GM23248 (cell line): ENCODE measurements at places on chromosomes 5 and 9.

DNA sequence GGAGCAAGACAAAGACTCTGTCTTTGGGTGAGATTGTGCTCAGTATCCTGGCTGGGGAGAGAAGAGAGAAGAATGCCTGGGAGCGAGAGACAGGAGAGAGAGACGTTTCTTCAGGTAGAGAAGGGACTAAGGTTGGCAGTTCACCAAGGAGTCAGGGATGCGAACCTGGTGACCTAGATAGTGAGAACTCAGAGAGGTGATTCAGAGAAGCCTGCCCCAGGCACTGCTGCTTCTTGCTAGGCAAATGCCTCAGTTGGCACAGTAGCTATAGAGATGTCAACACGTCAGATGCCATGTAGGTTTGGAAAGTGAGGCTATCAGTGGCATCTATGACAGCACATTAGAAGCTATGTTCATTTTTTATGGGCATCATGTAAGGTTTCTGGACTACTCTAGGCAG, 231.6 kb upstream of the VLDLR start:
- DNase-seq: peak; percentile 5

GRCh38 chr5:83527221-83527620, 55.7 kb downstream of the VCAN start:
- DNase-seq: no peak

DNA sequence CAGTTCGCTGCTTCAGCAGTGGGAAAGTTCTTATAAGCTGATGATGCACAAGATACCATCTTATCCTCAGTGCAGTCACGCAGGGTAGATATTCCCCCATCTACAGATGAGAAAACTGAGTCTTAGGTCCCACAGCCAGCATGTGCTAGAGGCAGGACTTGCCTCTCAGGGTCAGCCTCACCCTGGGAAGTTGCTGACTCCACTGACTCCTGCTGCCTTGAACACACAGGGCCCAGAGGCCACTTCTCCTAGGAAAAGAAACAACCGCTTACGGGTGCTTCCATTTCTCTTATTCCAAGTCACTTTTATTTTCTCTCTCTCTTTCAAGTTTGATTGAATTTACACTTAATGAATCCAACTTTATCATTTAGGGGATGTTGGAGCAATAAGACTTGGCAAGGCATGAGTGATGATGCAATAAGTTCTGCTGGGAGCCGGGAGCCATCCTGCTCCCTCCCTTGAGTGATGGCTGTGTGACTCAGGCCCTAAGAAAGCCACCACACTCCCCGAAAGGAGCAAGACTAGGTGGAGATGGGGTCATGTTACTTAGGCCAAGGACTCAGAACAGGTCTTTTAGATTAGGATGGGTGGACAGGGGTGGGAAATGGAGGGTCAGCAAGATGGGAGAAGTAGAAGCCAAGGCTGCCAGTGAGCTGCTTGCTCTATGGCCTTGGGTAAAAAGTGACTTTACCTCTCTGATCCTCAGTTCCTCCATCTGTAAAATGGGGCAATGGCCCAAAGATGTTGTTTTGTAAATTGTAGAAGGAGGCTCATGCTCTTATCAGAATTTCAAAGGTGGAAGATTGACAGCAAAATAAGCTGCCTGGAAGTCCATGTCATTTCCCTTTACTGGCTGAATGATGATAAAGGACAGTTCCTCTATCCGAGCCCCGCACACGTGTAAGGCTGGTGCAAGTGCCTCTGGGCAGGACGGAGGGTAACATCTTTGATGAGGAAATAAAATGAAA, 67.4 kb upstream of the ZNF618 start:
- DNase-seq: peak; percentile 90

DNA sequence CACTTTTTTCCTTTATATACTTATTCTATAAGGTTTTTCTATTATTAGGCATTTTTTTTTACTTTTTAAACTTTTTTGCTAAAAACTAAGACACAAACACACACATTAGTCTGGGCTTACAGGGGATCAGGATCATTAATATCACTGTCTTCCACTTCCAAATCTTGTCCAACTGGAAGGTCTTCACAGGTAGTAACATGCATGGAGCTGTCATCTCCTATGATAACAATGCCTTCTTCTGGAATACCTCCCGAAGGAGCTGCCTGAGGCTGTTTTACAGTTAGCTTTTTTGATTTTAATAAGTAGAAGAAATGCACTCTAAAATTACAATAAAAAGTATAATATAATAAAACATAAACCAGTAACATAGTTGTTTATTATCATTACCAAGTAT, 345.5 kb upstream of the PTGER4 start:
- DNase-seq: no peak

GRCh38 chr5:164301708-164302107, 796.3 kb downstream of the MAT2B start:
- DNase-seq: no peak

- DNase-seq: no peak
Measured at GRCh38 chr5:109830955-109831502, 141.3 kb downstream of the MAN2A1 start.

- DNase-seq: peak; percentile 93
Measured at GRCh38 chr5:127785098-127785927, 82.1 kb downstream of the CCDC192 start.

DNA sequence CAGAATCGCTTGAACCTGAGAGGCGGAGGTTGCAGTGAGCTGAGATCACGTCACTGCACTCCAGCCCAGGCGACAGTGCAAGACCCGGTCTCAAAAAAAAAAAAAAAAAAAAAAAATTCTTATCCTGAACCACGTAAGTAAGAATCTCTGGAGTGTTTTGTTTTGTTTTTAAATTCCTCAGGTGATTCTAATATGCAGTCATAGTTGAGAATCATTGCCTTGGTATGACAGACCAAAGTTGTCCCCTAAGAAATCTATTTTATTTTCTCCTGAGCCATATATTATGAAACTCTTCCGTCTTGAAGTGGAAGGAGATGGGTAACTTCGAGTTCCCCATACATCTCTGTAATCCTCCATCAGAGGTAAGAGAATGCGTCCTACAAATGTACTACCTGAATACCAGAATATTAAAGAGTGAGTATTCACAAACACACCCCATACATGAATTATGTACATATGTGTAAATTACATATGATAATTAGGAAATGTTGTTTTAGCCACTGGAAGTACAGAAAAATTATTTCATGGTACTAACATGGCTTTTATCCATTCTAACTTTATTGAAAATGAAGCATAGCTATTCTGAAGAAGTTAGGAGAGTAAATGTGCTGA, 26.7 kb upstream of the SVEP1 start:
- DNase-seq: peak; percentile 40

DNA sequence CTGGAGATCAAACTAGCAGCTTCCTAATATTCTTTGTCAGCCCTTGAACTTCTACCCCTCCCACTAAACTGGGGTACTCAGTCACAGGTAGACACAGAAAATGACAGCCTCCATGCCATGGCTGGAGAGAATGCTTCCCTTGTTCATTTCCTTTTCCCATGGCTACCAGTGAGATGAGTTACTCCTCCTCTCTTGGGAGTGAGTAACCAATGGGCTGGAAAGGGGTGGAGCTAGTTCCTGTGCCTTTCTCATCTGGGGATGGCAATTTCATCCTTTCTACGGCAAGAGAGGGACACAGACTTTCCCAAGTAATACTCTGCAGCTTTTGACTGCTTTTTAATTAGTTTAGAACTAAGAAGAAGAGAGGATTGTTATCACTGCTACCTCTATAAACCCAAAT, 1045.6 kb upstream of the WWC1 start:
- peak; percentile 4 for DNase-seq

DNA sequence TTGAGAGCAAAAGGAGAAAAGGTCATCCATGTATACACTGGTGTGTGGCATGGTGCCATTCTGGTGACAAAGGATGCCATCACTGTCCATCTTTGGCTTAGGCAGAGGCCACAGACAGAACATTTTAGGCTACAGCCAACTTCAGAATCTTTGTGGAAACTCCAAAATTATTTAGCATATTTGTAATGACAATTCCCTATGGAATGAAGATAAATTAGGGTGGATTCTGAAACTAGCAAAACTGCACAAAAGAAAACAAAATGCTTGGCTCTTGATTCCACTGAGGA, 92.5 kb downstream of the FBXW11 start:
- peak; percentile 46 for DNase-seq

DNA sequence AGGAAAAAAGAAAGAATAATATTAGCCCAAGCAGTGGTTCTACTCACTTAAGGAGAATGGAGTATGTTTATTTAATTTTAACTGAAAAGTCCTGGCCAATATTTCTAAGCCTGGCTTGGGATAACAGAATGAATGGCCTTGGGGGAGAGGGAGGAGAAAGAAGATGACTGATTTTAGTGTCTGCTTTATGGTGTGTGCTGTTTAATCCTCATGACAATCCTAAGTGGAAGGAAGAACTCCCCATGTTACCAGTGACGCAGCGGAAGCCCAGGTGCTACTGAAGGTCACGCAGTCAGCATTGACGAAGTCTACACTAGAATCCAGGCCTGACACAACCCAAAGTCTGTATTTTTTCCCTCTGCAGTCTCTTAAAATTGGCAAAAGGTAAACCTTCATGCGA, 50.5 kb downstream of the PALM2AKAP2 start:
- no peak for DNase-seq

DNA sequence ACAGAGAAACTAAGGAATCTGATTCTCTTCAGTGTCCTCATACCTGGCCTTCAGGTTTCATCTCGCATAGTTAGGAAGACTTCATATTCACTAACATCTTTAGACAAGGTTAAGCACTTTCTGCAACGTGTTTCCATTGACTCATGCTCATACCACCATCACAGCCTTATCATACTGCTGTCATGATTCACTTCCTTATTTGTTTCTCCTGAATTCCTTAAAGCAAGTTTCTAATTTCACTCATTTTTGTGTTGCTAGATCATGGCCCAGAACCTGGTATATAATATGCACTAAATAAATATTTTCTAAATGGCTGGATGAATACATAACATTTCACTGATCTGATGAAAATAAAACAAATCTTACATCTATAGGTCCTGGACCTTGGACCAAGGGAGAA, 472.9 kb downstream of the PRELID2 start:
- peak; percentile 81 for DNase-seq

DNA sequence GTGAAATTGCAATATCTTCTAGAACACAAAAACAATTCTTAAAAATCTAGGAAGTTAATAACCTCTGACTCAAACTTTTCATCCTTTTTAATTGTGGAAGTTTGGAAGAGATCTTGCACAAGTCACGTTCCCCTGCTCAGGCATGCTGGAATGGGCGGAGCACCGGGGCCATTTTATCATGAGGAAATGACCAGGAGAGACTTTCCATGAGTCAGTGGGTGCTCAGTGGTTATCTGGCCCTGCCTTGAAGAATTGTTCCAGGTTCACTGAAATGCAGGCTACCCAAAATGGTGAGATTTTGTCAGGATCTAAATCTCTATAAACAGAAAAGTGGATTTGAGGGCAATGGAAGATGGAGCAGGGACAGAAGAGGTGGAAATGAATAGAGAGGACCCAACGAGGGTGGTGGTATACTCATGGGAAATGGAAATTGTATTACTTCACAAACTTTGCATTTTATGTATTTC, 61.2 kb downstream of the FYB1 start:
- DNase-seq: peak; percentile 79

- no peak for DNase-seq
Measured at GRCh38 chr9:135228983-135229625, 141.6 kb downstream of the OLFM1 start.

- DNase-seq: peak; percentile 1
Measured at GRCh38 chr5:6644794-6645241, 11.6 kb downstream of the SRD5A1 start.

- peak; percentile 34 for DNase-seq
Measured at GRCh38 chr9:12819436-12820185, 44.8 kb downstream of the LURAP1L start.

- no peak for DNase-seq
Measured at GRCh38 chr5:174303437-174304045, 258.0 kb downstream of the NSG2 start.

GRCh38 chr5:1005904-1006655, 2.5 kb upstream of the NKD2 start:
- no peak for DNase-seq

- no peak for DNase-seq
Measured at GRCh38 chr5:76660360-76660759, 37.2 kb upstream of the F2RL2 start.

- peak; percentile 57 for DNase-seq
Measured at GRCh38 chr9:116585896-116586295, 101.2 kb upstream of the TRIM32 start.

GRCh38 chr5:177132136-177133095, 1.2 kb upstream of the NSD1 start:
- DNase-seq: peak; percentile 52

GRCh38 chr9:108186642-108187395, 669.0 kb downstream of the ACTL7B start:
- peak; percentile 34 for DNase-seq

DNA sequence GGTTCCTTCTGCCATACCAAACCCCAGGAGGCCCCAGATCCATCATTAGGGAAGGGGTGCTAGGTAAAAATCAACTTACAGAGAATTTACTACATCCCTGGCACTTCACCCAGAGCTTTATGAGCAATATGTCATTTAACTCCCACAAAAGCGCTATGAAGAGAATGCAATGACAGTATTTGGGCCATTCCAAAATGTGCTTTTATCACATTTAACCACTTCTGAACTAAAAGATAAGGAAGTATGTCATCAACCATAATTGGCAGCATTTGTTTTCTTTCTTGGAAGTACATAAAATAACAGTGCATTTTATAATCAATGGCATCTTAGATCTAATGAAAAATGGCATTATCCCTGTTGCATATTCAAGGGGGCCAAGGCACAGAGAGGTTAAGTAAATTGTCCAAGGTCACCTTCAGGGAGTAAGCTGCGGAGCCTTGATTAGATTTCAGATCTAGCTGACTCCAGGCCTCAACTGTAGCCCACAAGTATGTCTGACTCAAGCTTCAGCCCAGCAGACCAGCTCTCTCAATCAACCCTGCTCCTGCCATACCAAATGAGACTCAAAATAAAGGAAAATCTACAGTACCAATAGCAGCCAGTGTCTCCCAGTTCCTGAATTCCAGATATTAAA, 16.5 kb downstream of the SH3TC2 start:
- no peak for DNase-seq

DNA sequence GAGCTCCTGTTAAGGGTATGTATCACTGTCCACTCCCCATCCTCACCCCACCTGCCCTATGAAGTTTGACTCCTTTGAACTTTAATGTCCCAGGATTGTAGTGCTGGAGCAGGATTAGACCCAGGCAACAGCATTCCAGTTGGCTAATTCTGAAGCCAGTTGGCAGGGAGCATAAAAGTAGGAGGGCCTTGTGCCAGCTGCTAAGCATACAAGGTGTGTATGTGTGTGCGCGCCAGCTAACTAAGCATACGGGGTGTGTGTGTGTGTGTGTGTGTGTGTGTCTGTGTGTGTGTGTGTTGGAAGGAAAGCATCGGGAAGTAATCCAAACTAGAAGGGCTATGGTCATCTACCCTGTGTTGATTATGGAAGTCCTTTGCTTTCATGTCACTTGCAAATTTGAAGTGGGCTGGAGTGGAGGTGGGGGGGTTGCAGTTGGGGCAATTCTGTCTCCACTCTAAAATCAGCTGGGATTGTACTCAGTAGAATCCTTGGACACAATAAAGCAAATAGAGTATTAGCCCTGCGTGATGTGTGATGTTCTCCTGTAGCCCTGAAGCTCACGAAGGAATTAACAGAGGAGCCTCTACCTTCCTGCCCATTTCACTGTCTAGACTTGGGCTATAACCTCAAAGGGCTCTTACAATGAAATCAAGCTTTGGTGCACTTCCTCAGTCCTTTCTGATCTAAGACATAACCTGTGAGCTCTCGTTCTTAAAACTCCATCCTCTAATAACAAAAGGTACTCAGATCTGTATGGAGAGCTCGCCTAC, 26.9 kb downstream of the HMGCR start:
- DNase-seq: no peak
